Caudate nucleus (tissue), 63 donors: ENCODE measurements at places on chromosomes 11 and 22.
A peak's percentile ranks its signal among the peaks of the same experiment; 100 is the strongest.

DNA sequence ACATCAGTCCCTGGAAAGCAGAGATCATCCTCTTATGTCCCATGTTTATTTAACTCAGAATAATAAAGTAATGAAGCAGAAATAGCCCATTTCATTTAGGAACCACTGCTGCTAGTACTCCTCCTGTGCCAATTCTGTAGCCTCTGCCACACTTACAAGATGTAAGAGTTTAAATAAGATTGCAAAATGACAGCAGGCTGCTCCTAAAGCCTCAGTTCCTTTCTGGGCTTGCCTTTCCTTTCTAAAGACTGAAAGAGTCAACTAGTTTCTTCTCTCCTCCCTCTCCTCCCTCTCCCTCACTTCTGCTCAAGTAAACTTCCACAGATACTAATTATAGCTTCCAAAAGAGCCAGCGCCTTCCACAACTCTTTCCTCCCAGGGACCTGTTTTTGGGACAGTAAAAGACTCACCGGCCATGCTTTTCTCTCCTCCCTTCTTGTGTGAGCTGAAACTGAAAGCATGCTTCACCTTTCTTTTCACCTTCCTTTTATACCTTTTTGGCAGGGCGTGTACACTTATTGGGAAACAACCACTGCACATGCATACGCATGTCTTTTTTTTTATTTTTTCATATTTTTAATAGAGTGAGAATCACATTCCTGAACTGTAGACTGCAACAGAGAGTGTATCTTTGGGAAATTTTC, 26.1 kb upstream of the CARD16 start:
- no peak for DNase-seq

- DNase-seq: no peak
Measured at GRCh38 chr11:106086850-106087249, 9.4 kb downstream of the AASDHPPT start.

GRCh38 chr11:105049481-105049880, 4.3 kb upstream of the CARD16 start:
- DNase-seq: no peak

DNA sequence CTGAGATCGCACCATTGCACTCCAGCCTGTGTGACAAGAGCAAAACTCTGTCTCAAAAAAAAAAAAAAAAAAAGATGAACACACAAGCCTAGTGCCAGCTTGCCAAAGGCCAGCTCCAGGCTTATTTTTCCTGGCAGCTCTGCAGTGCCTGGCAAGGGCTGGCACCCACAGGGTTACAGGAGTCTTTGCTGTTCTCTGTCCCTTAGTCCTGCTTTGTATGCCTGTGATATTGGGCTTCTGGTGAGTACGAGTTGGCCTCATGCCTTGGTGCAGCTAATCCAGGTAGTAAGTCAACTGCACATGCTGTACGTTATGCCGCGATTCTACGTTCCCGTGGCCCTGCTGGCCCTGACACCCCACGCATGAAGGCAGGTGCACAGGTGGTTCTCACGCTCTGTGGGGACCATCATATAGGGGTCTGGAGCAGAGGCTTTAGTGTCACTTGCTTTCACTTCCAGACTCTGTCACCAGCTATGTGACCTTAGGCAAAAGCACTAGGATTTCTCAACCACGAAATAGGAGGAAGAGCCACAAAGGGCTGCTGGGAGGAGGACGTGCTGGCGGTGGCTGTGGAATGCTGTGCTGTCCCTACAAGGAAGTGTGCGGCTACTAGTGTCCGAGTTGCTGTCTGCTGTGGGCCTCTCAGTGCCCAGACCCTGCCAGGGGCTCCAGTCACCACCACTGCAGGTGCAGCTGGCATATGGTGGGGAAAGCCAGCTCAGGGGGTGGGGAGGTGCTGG, 21.4 kb upstream of the RASL10A start:
- no peak for DNase-seq

DNA sequence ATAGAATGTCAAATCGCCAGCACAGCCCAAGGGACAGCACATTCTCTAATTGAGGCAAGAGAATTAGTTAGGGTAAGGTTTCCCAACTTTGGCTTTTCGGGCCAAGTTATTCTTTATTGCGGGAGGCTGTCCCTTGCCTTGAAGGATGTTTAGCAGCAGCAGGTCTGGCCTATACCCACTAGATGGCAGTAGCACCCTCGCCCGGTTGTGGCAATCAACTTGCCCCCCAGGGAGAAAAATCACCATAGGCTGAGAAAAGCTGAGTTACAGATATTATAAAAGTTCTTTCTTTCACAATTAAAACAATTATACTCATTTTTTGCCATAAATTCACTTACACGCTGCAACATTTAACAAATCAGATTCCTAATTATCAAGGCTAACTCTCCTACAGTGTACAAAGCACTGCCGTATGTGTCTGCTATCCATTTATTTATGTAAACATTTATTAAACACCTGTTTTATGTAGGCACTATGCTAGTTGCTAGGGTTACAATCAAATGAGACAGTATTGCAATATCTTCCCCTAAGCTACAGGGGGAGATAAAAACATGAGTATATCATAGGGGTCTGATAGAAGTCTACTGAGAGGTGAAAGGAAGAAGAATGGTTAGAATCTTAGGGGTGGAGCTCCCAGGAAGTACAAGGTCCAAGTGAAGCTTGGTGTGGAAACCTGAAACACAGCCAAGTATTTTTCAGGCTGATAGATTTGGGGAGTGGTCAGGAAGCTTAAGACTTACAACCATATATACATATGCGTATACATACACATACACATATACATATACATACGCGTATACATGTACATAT, 452.3 kb downstream of the RAB38 start:
- DNase-seq: no peak

- peak; percentile 46 for DNase-seq
Measured at GRCh38 chr11:95229993-95230809, 801 bp downstream of the SESN3 start.

GRCh38 chr22:49789289-49790141, 38.2 kb downstream of the BRD1 start:
- DNase-seq: no peak

DNA sequence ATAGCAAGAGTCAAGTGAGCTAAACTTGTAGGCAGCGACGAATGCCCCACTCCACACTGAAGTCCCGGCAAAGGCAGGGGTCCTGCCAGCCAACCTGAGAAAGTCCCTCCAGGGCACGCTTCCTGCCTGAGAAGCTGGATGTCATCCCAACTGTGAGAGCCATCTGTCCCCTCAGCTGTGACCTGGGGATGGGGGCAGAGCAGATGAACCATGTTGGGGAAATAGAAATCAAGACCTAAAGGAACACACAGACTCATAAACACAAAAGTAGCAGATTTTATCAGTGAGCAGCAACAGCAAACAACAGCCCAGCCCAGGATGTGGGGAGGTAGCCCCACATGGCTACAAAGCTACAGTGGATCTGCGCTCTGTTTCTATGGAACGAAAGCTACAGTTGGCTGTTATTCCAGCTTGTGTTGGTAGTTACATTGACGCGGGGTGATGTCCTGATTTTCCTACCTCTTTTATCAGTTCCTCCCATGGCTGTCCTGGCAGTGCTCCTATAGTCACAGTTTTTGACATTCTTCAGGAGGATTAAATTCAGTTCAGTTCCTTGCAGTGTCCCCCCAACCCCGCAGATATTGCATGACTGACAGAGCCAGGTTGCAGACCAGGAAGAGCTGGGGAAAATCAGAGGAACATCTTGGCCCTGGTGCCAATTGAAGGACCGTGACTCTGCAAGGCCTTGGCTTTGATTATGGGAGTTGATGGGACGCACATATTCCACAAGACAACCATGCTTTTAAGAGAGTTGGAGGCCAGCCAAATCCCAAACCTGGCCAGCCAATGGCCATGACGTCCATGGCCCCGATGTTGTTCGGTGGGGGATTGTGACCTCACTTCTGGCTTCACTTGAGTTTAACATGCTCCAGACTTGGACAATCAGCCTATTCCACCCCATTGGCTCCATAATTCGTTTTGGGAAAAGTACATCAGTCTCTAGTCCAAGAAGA, 14.6 kb downstream of the MRGPRD start:
- no peak for DNase-seq

GRCh38 chr11:126601550-126602215, 246.2 kb downstream of the ST3GAL4 start:
- no peak for DNase-seq

DNA sequence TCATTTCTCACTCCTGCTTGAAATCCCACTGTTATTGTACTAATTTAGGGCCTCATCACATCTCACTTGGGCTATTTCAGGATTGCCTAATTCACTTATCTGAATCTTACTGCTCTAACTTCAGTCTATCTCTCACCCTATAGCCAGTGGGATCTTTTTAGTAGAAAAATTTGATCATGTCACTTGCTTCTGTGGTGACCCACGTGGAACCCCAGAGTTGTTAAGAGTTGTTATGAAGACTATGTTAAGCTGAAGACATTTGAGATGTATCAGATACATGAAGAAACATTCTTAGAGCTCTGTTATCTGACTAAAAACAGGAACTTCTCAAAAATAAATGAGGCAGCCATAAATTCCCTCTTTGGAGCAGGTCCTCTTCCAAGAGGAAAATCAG, 1375.6 kb upstream of the TENM4 start:
- DNase-seq: no peak

DNA sequence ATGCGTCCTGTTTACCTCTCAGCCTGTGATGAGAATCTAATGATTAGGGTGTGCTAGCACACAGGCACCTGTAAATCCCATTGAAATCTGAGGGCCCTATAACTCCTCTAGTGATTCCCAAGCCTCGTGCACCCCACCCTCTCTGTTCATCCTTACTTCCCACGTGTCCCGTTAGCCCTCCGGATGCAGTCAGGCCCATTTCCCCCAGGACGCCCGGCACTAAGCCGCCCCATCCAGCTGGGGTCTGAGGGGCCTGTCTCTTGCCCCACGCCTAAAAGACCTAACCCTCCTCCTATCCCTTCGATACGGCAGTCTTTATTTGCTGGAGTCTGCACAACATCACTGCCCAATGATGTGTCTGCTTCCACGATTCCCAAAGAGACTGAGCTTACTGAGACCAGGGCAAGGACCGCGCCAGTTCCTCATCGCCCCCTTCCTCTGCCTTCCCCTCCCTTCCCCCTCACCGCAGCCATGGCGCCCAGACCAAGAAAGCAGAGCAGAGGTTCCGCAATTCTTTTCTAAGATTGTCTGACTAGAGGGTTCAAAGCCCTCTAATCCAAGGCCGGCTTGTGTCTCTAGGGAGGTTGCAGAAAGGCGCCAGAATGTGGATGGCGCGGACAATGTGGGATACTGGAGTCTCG, 1.1 kb upstream of the FADS2 start:
- no peak for DNase-seq

DNA sequence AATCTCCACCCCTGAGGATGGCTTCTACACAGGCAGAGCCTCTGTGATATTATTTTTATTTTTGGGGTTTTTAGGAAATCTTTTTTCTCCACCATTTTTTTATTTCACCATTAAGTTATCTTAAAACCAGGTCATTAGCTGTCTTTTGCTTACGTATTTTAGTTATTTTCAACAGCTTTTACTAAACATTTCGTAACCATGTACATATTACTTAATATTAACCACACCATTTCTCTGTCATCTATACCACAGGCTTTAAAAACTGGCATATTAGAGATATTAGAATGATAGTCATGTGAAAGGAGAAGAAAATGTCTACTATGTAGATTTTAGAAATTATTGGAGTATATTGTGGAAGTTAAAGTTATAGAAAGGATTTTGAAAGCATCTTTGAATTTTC, 37.4 kb downstream of the YAP1 start:
- no peak for DNase-seq

GRCh38 chr11:60240662-60241061, 2.3 kb downstream of the MS4A4E start:
- no peak for DNase-seq

GRCh38 chr22:37765498-37765897, 42.2 kb upstream of the GCAT start:
- DNase-seq: no peak

- no peak for DNase-seq
Measured at GRCh38 chr11:67691149-67691548, 16.7 kb upstream of the ALDH3B2 start.

DNA sequence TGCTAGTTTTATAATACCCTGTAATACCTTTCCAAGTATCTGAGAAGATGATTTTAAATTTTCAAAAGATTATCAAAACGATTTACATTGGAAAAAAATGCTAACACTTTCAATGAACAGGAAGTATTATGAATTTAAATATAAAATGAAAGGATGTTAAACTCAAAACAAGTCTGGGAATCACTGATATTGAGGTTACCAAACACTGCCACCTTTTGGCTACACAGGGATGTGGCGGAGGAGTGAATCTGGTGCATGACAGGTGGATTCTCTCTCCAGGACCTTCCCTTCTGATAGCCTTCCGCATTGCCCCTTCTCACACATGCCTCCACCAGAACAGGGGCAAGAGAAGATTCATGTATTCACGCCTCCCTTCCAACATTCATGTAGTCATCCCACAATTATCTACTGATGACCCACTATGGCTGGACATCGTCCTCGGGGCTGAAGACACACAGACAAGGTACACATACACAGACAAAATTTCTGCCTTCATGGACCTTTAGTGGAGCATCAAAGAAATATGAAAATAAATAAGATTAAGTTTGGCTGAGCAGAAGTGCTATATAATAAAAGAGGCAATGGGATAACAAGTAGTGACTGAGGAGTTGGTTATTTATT, 34.7 kb downstream of the ATG16L2 start:
- DNase-seq: no peak

- DNase-seq: no peak
Measured at GRCh38 chr11:10744206-10744605, 6.8 kb upstream of the CTR9 start.

DNA sequence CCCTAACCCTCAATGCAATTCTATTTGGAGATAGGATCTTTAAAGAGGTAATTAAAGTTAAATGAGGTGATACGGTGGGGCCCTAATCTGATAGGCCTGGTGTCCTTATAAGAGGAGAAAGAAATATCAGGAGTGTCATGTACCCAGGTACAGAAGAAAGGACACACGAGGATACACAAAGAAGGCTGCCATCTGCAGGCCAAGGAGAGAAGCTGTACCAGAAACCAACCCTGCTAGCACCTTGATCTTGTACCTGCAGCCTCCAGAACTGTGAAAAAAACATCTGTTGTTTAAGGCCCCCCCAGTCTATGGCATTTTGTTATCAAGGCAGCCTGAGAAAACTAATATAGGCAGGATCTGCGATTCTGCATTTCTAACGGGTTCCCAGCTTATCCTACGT, 44.2 kb downstream of the FBXO7 start:
- DNase-seq: no peak

- no peak for DNase-seq
Measured at GRCh38 chr11:46526216-46527215, 67.3 kb downstream of the AMBRA1 start.

GRCh38 chr11:76410851-76411357, 29.8 kb downstream of the GVQW3 start:
- no peak for DNase-seq

DNA sequence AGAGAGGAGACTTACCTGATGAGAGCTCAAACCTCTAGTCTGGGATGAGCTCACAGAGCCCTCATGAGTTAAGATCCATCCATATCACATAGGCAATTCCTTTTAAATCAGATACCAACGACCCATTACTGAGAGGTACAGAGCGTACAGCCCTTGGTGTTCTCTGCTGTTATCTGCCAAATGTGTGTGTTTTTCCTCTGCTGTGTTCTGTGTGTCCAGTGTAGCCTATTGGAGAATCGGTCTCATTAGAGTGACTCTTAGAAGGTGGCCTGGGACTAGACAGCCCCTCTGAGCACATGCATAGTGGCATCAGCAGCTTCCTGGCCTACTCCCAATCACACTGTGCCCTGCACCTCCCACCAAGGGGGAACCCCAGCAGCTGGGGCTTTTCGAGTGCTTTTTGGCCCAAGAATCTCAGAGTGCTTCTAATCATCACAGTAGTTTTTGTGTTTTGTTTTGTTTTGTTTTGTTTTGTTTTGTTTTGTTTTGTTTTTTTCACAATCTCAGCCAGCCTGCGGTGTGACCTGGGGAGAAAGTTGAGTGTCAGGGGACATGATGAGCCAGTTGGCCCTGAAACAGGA, 25.4 kb downstream of the TP53AIP1 start:
- no peak for DNase-seq
